ENCODE measurements at places on chromosomes 2 and 18. TPM values are rescaled to one million over a fixed set of nuclear protein-coding genes. Genes with fewer than 3 reads are reported as not detected.

DNA sequence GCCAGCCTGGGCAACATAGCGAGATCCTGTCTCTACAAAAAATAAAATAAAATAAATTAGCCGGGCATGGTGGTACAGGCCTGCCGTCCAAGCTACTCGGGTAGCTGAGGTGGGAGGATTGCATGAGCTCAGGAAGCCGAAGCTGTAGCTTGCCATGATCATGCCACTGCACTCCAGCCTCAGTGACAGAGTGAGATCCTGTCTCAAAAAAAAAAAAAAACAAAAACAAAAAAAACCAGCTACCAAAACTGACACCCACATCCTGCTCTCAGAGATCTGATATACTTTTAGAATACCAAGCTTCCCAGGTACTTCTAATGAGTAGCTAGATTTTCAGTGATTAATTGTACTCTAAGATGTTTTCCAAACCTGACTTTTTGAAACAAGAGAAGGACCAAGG, 74.0 kb downstream of the TTC27 start:
- no peak for DNase-seq
- no peaks in the 10 kb centered on the region for H3K4me1 ChIP-seq

GRCh38 chr2:144944546-144945220, 424.8 kb upstream of the ZEB2 start:
- H3K36me3 ChIP-seq = no peaks in the 10 kb centered on the region
- no peak overlapping the region for H3K27ac ChIP-seq
- DNase-seq = no peak
- H3K27me3 ChIP-seq = no peaks in the 10 kb centered on the region
- H3K4me1 ChIP-seq = no peaks in the 10 kb centered on the region

DNA sequence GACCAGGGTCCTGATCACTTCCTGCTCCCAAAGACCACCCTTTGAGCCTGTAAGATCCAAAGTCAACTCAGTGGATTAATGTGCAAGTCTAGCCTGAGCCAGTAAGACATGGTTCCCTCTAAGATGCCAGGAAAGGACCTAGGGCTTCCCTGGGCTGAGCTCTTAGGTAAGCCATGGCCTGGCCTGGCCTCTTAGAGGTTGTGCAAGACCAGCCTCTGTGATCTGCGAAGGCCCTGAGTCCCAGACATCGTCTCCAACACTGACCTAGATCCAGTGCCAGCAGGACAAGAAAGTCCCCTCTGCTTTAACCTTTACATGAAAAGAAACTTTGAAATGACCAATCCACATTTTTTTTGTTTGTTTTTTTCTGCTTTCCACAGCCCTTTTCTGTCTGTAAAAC, 73.6 kb upstream of the CYP1B1 start:
- H3K4me3 ChIP-seq = no peak overlapping the region
- no peak overlapping the region for H3K27ac ChIP-seq
- H3K4me1 ChIP-seq = no peaks in the 10 kb centered on the region
- no peaks in the 10 kb centered on the region for H3K36me3 ChIP-seq

DNA sequence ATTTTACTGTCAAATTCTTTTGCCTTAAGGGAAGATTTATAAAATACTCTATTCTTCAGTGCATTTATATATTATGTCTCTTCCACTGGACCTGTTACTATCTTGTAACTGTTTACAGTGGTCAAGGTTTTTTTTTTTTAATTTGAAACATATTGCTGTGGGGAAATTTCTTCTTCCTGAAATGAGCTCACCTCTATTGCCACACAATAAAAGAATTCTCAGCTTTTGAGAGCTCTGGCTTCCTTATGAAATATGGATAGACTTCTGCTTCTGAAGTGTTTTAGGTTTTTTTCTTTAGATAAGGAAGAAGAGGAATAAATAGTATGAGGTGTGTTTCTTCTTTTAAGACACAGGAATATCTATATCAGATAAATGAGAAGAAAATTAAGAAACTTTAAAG, 7.7 kb downstream of the VRK2 start:
- H3K4me3 ChIP-seq = no peak overlapping the region
- no peaks in the 10 kb centered on the region for H3K4me1 ChIP-seq
- H3K27ac ChIP-seq = peak overlapping the region; percentile 47
- no peak for DNase-seq
- H3K36me3 ChIP-seq = no peaks in the 10 kb centered on the region

- H3K27ac ChIP-seq = no peak overlapping the region
- DNase-seq = peak; percentile 15
- no peaks in the 10 kb centered on the region for H3K36me3 ChIP-seq
- no peaks in the 10 kb centered on the region for H3K4me1 ChIP-seq
- no peak overlapping the region for H3K4me3 ChIP-seq
These were observed 108.2 kb upstream of the CTDP1 start for GRCh38 chr18:79571211-79572092.

DNA sequence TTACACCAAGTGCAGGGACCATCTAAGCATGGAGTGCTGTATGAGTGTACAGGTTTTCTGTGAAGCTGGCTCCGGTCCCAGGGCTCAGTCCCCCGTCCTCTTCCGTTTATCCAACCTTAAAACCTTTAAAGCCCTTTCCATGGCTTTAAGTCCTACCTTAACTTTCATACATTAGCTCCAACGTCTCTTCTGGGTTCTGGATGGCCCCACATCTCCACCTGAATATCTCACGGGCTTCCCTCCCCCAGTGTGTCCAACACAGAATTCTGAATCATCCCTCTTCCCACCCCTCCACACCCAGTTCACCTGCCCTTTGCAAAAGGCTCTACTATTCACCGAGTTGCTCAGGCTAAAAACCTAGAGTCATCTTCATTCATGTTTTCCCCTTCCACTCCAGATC, 12.8 kb downstream of the ARHGAP25 start:
- H3K4me3 ChIP-seq = no peak overlapping the region
- no peak overlapping the region for H3K27ac ChIP-seq
- no peaks in the 10 kb centered on the region for H3K27me3 ChIP-seq
- peak; percentile 11 for DNase-seq
- H3K4me1 ChIP-seq = no peaks in the 10 kb centered on the region
- H3K36me3 ChIP-seq = no peaks in the 10 kb centered on the region

DNA sequence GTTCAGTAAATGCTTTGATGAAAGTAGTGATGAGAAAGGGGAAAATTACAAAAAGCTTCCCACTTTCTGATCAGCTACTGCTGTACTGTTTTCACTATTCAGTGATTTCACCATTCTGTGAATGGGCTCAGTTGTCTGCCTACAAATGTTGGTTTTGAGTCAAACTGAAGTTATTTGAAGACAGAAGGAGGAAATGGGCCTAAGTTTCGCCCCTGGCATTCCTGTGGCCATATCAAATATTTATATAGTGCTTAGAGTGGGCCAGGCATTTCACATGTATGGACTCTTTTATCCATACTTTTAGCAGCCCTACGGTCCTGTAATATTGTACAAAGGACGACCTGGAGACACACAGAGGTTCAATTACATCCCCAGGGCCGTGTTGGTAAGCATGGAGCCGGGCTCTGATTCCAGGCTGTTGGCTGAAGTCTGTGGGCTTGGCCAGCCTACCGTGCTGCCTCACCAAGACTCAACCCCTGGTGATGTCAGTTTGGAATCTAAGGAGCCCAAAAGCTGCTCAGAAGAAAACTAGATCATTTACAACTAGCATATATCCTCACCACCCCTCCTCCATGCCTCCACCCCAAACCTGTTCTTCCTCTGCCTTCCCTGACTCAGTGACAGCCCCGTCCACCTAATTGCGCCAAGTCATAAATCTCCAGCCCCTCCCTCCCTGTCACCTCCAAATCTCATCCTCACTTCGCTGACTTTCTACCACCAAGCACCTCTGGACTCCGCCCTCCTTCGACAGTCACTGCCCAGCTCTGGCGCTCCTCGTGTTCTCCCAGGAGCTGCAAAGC, 10.1 kb upstream of the GRHL1 start:
- no peak overlapping the region for H3K4me3 ChIP-seq
- no peaks in the 10 kb centered on the region for H3K36me3 ChIP-seq
- no peaks in the 10 kb centered on the region for H3K27me3 ChIP-seq
- H3K4me1 ChIP-seq = peaks cover 4% of the 10 kb centered on the region
- no peak overlapping the region for H3K27ac ChIP-seq

- no peaks in the 10 kb centered on the region for H3K4me1 ChIP-seq
- H3K27ac ChIP-seq = no peak overlapping the region
- no peaks in the 10 kb centered on the region for H3K27me3 ChIP-seq
These were observed 60.1 kb downstream of the ST3GAL5 start for GRCh38 chr2:85828725-85829124.

GRCh38 chr18:23690505-23691068, 1.3 kb downstream of the LAMA3 start:
- peaks cover 8% of the 10 kb centered on the region for H3K4me1 ChIP-seq
- DNase-seq = no peak
- H3K36me3 ChIP-seq = no peaks in the 10 kb centered on the region
- peaks cover 18% of the 10 kb centered on the region for H3K27me3 ChIP-seq
- H3K27ac ChIP-seq = no peak overlapping the region

GRCh38 chr2:113869253-113869652, 20.6 kb upstream of the ACTR3 start:
- H3K27me3 ChIP-seq = no peaks in the 10 kb centered on the region
- peaks cover 5% of the 10 kb centered on the region for H3K4me1 ChIP-seq
- no peaks in the 10 kb centered on the region for H3K36me3 ChIP-seq
- H3K4me3 ChIP-seq = no peak overlapping the region
- no peak overlapping the region for H3K27ac ChIP-seq
- DNase-seq = no peak

DNA sequence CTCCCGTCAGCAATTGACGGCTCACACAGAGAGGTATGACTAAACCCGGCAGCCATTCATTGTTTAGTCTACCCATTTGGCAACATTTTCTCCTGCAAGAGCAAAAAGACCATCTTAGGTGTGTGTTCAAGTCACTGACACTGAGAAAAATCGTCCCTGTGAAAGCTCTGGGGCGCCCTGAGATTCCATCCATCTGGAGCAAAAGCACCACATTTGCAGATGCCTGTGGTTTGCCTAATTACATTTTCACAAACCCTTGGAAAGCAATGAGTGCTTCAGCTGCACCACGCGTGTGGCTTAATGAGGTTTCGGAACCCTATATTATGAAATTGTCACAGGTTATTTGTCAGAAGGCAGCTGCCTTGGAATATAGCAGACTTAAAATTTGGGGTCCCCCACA, 110.7 kb upstream of the PTPRM start:
- no peaks in the 10 kb centered on the region for H3K27me3 ChIP-seq
- H3K4me1 ChIP-seq = no peaks in the 10 kb centered on the region
- no peak overlapping the region for H3K4me3 ChIP-seq

FSIP2 gene
- 4.4 TPM for total RNA-seq

SOX11 gene
- total RNA-seq = 0.35 TPM

LIMS4 gene
- total RNA-seq = 1.2 TPM

ITGA4 gene
- total RNA-seq = 4.1 TPM

CCDC148 gene
- 0.49 TPM for total RNA-seq

Measured in colonic mucosa (tissue), 4 donors.